Activated CD4-positive, CD25-positive, alpha-beta regulatory T cell (primary cell): ENCODE measurements at places on chromosomes 6 and 20.

- DNase-seq: no peak
These were observed 5.3 kb upstream of the FBXO9 start for GRCh38 chr6:53059648-53060589.

GRCh38 chr6:47535316-47536225 is 58.0 kb downstream of the CD2AP start:
- DNase-seq: no peak

GRCh38 chr6:10463491-10464481 is 48.9 kb upstream of the TFAP2A start:
- DNase-seq: no peak

DNA sequence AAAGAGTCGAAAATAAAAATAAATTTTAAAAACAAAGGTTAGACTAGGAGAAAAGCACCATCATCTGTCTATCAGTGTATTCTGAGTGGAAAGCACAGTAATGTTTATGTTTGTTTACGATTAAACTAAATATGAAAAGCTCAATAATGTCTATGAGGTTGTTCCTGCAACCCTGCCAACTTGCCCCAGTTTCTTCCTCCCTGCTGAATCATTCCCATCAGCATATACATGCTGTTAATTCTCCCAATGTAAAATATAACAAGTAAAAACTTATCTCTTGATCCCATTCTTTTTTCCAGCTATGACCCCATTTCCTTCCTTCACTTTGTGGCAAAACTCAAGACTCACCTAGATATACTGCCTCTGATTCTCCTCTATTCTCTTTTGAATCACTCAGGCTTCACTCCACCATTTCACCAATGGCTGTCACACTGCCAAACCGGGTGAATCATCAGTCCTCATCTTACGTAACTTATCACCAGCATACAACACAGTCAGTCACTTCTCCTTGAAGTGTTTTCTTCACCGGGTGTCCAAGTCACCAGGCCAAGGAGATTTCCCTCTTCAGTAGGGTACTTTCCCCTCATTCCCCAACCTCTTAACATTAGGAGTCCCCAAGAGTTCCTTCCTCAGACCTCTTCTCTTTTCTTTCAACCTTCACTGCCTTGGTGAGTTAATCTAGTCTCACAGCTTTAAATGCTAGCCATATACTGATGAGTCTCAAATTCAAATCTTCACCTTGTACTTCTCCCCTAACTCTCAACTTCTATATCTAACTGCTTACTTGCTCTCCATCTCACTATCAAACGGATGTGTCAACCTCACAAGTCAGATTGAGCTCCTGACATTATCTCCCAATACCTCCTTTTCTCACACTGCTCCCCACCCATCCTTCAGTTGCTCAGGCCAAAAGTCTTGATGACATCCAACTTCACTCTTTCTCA is 6.2 kb downstream of the TMEM242 start:
- DNase-seq: no peak

DNA sequence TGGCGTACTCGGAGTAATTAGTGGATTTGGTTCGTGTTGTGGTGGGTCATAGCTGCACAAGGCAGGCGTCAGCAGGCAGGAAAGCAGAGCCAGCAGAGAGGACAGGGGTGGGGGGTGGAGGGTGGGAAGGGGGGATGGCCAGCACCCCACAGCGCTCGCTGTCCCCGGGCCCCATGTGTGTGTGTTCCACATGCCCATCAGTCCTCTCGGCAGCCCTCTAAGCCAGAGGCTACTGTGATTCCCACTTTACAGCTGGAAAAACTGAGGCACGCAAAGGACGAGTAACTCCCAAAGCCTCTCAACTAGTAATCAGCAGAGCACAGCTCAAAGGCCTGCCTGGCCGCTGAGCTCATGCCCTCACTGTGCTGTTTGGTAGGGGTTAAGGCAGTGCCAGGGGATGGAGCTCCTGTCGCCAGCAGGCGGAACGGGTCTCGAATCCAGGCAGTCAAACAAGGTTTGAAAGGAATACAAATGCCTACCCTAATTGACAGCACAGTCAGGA is 175.2 kb downstream of the ZDHHC14 start:
- no peak for DNase-seq

- no peak for DNase-seq
These were observed 34.9 kb upstream of the HECA start for GRCh38 chr6:139099984-139100383.
